ENCODE measurements at places on chromosomes 6 and 20.

DNA sequence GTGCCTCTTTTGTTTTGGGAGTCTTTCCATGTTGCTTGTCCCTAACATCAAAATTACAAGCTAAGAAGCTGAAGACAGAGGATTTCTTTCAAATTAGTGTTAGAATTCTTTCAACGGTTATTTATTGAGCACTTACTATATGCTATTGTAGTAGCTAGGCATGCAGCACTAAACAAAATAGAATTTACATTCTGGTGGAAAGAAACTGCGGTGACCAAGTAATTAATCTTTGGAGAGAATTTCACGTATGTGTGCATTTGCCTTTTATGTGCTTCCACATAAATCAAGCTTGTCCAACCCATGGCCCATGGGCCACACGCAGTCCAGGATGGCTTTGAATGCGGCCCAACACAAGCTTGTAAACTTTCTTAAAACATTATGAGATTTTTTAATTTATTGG is 33.0 kb upstream of the DUSP22 start:
- DNase-seq = no peak

GRCh38 chr20:57657535-57658446 is 37.6 kb upstream of the ZBP1 start:
- peak; percentile 28 for DNase-seq

DNA sequence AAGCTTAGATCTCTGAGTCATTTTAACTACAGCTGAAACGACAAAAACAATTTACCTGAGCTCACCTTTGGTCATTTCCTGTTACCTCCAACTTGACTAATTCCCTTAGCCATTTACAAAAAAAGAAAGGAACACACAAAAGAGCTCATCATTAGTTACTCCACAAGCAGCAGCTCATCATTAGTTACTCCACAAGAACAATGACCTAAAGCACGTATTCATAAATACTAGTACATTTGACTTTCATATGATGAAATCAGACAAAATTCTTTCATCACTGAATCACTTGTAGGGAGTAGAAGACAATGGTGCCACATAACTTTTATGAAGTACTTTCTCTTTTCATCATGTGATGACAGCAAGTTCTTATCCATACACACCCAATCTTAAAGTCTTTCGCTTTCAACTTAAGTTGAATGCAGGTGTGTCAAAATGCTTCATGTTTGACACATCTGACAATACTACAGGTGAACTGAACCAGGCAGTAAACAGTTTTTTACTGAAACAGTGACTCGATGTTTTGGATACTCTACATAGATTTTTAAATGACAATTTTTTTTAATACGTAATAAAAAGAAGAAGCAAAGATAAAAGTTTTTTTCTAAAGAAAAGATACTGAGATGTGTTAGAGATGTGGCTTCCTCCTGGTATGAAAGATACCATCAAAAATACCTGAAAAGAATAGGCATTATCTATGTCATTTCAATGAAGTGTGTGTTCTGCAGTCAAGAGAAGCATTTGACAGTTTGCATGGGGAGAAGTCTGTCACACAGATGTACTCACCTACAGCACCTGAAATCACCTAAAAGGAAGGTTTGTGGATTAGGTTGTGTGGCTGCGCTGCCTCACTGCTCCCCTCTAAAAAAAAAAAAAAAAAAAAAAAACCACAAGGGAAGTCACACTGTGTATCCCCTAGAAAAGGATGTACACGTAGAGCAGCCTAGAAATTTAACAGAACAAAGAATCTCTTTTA is 109.1 kb downstream of the PRDM1 start:
- DNase-seq = no peak

- DNase-seq = no peak
Observed at GRCh38 chr20:37295001-37295400, 5.5 kb downstream of the MANBAL start.

GRCh38 chr6:36666287-36666686 is 12.2 kb upstream of the CDKN1A start:
- no peak for DNase-seq

DNA sequence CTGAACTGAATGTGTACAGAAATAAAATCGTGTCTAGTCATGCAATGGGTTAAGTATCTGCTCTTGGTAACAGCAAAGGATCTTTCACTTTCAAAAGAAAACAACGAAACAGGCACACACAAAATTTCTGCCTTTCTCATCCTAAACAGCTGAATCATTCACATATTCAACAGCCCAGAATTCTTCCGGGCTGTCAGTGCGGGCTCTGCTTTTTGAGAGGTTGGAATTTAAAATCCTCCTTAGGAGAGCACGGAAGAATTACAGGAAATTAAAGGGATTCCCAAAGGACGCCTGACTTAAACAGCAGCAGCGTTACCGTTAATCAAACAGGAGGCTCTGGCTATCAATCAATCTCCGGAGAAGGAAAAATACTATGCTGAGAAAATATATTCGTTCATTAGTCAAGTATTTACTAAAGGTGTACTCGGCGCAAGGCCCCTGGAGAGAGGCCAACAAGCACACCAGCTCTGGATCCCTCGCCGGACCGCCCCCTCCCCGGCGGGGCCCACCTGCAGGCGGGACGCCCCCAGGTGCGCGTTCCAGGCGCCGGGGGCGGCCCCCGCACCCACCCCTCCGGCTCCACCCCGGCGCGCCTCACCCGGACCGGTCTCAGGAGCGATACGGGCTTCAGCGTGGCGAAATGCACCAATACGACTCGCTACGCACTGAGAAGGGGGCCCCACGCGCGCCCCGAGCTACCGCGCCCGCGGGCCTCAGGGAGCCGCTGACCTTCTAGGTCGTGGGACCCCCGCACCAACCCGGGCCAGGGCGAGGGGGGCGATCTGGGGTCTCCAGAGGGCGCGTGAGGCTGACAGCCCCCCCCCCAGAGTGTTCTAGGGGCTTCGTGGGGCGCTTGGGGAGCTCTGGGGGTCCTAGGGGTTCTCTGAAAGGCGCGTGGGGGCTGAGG is 1.0 kb downstream of the NAPB start:
- DNase-seq = peak; percentile 56

GRCh38 chr6:502761-503160 is 111.2 kb downstream of the IRF4 start:
- DNase-seq = no peak

DNA sequence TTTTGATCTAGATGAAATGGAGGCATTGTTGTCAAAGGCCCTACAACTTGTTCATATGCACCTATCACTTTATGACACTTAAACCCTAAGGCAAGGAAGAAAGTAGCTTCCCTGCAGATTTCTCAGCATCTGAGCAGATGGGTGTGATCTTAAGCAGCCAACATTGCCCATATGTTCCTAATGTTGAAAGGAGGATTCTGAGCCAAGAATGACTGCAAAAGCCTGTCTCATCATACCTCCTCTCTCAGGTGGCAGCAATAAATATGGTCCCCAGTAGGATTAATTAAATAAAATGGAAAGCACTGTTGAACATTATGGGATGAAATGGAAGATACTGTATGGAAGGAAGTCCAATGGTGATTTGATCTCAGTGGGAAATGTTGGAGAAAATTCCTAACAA is 538.1 kb upstream of the MAN1A1 start:
- DNase-seq = no peak

GRCh38 chr20:50693001-50693400 is 1.7 kb upstream of the RIPOR3 start:
- no peak for DNase-seq

- no peak for DNase-seq
Observed at GRCh38 chr6:167717455-167717854, 109.3 kb upstream of the AFDN start.

DNA sequence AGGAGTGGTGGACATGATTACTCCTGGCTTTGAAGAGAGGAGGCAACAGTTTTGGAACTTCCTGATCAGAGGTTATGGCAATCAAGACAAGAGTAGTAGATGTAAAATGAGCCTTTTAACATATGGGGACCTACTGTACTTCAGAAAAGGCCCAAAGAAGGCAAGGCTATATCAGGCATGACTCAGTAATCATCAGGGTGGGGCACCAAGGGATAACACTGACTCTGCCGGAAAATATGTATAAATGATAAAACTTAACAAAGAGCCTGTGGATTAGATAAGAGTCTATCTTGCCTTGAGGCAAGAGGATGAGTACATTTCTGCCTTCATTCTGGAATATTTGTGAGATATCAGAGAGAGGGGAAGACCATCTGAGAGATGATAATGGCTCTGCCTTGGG is 1389.9 kb upstream of the MAP3K7 start:
- no peak for DNase-seq

DNA sequence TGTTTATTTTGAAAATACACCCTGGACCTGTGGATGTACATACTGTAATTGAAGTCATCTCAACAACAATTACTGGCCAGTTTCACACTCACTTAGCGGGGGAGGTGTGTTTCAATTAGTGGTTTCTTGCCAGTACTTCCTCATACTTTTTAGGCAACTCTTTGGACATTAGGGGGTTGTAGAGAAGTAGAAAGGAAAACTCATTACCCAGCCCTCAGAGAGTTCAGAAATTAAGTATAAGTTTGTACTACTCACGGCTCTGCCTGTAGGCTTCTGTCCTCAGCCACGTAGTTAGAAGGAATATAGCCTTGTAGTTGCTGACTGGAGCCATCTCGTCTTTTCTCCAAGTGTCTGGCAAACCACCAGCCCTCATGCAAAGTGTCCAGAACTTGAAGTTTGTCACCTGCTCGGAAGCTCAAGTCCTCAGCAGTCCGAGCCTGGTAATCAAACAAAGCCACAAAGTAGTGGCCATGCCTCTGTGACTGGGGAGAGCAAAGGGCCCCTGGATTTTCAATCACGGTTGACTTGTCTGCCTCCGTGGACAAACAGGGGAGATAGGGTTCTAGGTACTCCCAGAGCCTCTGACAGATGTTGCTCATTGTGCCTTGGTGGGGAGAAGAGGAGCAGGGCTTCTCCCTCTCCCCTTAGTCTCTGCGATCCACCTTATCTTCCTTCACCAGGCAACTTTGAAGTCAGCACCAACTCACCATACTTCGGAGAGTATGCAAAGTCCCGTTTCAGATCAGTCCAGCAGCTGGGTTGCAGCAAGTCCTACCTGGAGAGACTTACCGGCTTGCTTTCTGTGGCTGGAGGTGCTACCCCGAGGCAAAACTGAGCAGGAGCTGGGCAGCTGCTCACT is 749 bp downstream of the FRK start:
- DNase-seq = no peak

Data from stimulated activated CD4-positive, alpha-beta T cell treated with anti-CD3 and anti-CD28 coated beads, Interleukin-12 subunit alpha, Interleukin-12 subunit beta, amount 100 ng/mL, for 4 hours (primary cell).